ENCODE measurements at places on chromosomes 5 and 9.

DNA sequence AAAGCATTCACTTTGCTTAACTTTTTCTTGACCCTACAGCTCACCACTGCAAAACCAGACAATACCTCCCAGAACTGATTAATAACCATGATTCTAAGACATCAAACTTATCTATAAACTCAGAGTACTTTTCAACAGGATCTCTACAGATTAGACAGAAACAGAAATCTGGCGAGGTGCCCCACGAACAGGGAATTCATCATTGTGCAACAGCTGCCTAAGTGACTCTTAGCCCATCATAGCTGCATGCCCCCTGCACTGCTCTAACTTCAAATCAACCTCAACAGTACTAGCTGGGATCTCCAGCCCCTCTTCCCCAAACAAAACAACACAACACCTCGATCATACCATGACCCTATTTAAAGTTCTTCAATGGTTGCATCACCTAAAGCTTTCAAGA, 16.1 kb upstream of the COL23A1 start:
- no peak for DNase-seq

DNA sequence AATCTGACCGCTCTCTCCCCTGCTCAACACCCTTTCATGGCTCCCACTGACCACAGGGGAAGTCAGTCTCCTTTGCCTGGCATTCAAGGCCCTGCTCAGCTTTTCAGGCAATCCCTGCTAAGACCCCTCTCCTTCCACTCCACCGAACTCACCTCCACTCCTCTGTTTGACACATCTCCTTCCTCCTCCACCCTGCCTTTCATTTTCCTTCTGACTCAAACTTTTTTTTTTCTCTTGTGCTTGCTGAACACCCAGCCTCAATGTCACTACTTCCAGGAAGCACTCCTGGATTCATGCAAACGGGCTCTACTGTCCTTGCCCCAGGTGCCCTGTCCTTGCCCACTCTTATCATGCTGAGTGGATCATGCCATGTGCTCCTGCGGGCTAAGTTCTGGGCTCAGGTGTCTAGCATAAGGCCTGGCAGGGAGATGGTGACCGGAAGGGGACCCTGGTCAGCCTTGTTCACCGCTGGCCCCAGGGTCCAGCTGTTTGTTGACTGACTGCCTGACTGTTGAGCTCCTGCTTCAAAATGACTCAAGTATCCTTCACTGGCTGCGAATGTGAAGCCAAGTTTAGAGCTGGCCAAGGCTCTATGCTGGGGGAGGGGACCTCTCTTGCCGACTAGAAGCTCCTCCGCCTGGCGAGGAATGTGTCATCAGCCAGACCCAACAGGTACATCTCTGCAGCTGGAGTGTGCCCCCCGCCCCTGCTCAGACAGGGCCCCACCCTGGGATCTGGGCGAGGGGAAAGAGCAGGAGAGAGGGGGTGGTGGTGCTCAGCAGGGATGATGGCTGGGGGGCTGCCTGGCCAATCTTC, 6.2 kb downstream of the NR5A1 start:
- no peak for DNase-seq

DNA sequence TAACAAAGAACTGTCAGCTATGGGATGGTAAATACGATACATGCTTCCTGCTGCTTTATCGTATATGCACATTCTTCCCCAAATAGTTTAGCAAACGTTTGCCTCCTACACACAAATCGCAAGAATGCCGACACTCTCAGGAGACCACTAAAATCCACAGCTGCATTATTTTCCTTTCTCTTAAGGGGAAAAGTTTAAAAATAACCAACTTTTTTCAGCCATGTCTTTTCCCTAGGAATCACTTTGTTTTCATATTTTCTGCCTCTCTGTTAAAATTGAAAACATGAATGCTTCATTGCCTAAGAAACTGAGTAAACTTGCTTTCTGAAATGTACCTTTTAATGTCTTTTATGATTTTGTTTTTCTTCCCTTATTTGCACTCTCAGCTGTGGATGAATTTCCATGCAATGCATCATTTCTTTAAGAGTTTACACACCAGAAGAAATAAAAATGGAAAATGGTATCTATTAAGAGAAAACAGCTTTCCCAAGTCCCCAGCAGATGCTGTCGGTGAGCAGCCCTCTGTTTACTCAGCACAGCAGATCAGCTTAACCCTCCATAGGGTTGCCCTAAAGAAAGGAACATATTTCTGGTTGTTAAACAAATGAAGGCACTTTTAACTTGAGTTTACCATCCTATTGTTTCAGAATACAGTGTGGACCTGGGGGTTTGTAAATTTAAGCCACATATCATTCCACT, 66.2 kb downstream of the IZUMO3 start:
- DNase-seq: no peak

- DNase-seq: no peak
These were observed 69.0 kb downstream of the GAPVD1 start for GRCh38 chr9:125330587-125330986.

- no peak for DNase-seq
These were observed 18.4 kb downstream of the FNBP1 start for GRCh38 chr9:130024597-130024994.

Data from 8988T (cell line).